ENCODE measurements at places on chromosomes 16 and 17.

DNA sequence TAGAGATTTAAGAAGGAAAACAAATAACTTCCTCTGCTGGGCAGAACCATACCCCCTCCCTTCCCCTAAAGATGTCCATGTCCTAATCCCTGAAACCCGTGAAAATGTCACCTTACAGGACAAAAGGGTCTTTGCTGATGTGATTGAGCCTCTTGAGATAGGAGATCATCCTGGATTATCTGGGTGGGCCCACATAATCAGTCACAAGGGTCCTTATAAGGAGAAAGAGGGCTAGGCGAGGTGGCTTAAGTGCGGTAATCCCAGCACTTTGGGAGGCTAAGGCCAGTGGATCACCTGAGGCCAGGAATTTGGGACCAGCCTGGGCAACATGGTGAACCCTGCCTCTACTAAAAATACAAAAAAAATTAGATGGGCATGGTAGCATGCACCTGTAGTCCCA is 12.0 kb upstream of the SLC39A11 start:
- DNase-seq = no peak

DNA sequence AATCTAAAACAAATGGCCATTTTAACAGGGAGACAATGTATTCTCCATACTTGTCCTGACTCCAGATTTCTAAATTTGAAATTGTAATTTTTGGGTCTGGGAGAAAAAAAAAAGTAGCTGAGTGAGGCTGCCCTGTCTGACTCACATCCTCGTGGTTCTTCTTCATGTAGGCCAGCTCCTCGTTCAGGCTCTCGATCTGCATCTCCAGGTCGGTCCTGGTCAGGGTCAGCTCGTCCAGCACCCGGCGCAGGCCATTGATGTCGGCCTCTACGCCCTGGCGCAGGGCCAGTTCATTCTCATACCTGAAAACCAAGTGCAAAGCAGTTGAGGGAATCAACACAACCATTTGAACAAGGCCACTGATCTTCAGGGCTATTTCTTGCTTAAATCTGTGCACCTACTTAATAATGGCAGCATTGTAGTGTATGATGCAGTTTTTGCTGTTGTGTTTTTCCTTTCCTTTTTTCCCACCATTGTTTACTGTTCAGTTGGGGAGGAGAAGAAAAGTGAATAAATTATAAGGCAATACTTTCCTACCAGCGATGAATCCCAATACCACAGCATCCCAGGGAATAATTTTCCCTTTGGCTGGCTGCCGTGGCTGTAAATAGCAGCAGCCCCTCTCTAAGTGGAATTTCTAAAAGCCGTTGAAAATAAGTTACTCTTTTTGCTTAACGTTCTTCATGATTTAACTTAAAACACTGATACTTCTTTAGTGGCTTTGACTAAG is 2.2 kb downstream of the KRT12 start:
- DNase-seq = no peak

GRCh38 chr16:17776888-17777287 is 306.1 kb upstream of the XYLT1 start:
- DNase-seq = no peak

DNA sequence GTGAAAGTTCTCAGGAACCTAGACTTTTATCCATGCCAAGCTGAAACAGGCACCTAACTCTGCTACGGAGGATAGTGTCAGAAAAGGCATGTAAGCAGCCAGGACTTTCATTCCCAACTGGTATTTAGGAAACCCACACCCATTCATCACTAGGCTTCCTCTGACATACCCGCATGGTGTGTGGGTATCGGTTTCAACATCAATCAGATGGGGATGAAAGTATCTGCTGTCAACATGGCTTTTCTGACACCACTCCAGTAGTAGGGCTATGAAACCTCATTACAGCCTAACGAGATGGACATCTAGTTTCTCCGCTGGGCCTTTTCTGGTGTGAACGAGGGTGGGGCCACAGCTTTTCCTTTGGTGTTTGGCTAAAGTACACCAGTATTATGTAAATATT is 1178.3 kb downstream of the CDH11 start:
- DNase-seq = no peak

DNA sequence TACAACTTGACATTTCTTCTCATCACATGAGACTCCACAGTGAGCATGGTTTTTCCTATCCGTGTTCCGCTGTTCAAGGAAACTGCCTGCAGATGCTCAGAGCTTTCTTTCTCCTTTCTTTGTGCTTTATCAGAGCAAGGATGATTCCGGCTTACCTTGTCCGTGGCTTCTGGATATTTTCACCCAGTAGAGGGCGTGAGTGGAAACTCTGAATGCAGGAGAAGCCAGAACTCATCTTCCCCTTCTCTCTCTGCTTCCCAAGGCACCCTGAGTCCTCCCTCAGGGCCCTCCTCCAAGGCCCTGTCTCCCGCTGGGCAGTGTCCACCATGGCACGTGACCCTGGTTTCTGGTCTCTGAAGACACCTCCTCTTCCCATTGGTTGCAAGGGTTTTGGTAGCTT is 721.1 kb upstream of the RBFOX1 start:
- DNase-seq = no peak

DNA sequence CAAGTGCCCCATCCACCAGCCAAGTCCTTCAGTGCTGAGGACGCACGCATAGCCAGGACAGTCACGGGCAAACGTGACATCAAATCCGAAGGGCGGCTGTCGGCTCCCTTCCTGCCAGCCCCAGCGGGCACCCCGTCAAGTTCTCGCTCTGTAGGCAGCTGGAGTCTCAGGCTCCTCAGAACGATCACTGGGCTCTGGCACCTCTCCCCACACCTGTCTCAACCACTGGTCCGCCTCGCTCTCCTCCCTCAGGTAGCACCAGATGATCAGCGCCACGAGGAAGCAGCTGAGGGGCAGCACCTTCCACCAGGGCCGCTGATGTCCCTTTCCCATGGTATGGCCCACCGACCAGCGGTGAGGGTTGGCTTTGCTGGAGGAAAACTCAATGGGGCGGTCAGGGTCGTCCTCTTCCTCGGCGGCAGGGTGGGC is 422 bp downstream of the UQCC4 start:
- no peak for DNase-seq

GRCh38 chr16:71933913-71934695 is 38.8 kb downstream of the IST1 start:
- DNase-seq = no peak

- DNase-seq = no peak
These were observed 22.8 kb downstream of the ZNF423 start for GRCh38 chr16:49833085-49833484.

DNA sequence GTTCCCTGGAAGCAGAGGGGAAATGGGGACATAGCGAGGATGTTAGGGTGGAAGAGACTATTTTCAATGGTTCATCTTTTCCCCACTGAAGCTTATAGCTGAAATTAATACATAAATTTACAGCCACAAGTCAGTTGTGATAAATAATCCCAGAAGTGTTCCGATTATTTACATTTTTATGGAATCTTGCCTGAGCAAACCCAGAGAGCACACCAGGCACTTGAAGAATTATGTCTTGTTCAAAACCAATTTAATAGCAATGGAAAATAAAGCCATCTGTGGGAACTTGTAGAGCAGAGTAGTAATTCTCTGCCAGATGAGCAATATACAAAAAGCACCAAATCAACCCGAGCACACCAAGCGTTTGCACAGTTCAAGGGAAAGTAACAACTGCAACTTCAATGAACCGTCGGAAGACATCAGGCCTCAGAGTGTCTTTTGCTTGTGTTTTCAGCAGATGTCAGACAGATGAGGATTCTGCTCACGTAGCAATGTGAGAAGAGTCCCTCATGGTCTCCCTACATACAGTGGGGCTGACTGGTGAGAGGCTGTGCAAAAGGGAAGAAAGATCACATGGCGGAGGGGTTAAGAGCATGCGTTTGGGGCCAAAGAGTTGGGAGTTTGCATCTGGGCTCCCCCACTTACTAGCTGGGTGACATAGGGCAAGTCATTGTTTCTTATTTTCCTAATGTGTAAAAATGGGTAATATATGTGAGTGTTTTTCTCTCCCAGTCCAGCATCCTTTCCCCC is 148.7 kb upstream of the HS3ST2 start:
- DNase-seq = no peak

DNA sequence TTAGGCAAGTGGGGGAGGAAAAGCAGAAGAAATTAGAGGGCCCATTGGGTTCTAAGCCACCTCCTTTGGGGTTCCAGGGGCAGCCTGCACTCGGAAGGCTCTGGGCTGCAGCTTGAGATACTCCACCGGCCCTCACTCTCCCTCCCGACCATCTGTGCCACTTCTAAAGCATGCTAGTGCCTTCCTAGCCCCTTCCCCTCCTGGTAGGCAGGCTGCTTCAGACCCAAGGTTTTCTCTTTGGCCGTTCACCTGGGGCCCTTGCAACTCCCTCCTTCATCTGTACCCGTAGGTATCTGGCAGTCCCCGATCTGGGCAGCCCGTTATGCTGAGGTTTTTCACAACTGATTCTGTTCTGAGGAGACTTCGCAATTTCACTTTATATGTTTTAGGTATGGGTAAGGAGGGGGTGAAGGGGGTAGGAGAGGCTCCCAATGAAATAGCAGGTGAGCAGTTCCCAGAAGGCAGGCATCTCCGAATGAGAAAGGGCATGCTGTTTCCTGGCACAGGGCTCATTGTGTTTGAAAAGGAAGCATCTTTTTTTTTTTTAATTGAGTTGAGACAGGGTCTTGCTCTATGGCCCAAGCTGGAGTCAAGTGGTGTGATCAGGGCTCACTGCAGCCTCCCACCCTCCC is 98.7 kb downstream of the RAB11FIP4 start:
- DNase-seq = no peak

DNA sequence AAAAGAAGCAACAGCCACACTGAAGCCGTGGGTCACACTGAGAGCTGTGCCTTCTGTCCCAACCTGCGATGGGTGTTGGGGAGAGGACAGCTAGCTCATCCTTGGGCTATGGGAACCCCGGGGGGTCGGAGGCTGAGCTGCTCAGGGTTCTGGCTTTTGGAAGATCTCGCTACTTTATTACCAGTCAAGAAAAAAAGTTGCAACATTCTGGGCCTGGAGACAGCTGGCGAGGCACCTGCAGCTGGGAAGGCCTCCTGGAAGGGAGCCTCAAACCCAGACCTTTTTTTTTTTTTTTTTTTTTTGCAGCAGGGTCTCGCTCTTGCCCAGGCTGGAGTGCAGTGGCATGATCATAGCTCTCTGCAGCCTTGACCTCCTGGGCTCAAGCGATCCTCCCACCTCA is 24.9 kb downstream of the TPSD1 start:
- DNase-seq = no peak

- DNase-seq = no peak
These were observed 175.3 kb upstream of the MPHOSPH6 start for GRCh38 chr16:82345318-82345717.

DNA sequence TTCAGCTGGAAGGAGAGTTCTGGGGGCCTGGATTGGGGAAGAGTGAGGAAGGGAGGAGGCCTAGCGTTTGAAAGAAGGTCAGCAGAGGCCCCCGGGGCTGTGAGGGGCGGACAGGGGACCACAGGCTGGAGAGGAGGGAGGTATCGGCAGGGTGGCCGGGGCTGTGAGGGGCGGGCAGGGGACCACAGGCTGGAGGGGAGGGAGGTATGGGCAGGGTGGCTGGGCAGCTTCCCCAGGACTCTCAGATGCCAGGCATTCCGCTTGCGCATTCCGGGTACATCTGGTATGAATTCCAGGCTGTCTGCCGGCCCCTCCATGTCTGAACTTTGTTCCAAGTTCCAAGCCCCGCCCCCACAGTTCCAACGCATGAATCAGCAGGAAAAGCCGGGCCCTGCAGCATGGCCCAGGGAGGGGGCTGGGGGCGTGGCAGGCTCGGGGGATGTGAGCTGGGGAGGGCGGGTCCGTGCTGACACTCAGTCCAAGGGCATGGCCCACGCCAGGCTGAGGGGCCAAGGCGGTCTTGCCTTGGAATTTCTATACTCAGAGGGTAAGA is 4.3 kb upstream of the TLCD2 start:
- DNase-seq = peak; percentile 10

DNA sequence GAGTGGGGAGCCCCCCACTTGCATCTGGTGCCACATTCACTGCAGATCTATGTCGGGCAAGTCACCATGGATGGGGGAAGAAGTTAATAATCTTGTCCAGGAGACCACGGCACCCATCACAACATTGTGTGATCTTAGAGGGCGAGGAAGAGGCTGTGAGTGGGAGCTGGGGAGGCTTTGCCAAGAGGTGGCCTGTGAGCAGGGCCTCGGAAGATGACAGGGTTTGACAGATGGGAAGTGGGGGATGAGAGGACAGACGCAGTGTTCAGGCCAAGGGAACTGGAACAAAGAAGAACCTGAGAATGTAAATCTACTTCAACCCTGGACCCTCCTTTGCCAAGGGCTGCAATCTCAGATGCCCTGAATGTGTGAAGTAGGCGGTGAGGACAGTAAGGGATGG is 12.4 kb downstream of the ACE start:
- DNase-seq = no peak

GRCh38 chr16:64416216-64417005 is 705.5 kb downstream of the CDH11 start:
- DNase-seq = no peak

GRCh38 chr16:53053967-53054669 is 673 bp upstream of the CHD9 start:
- no peak for DNase-seq

DNA sequence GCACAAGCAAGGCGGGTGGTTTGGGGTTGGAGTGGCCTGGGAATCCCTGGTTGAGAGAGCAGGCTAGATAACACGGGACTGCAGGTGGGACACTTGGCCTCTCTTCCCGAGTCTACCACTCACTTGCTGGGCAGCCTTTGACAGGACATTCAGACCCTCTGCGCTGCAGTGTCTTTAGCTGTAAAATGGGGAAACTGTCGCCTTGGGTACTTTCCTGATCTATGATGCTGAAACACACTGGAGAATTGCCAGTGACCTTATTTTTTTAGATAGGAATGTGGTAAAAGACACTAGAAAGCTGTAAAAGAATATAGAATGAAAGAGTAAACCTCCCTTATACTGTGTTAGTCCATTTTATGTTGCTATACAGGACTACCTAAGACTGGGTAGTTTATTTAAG is 30.5 kb downstream of the KSR1 start:
- DNase-seq = no peak

DNA sequence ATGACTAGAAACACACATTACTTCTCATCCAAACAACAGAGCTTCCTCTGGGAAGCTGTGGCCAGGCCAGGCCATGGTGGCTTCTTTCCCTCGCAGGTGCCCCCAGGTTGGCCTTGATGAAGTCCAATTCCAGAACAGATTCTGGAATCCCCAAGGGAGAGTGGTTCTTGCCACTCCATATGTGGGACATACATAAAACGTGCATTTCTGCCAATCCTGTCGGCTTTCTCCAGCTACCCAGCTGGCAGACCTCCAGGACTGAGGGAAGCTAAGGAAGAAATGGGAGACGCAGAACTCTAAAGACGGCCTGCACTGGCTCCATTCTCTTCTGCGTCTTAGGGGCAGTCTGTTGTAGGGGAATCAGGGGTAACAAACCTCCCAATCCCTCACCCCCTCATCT is 219.2 kb upstream of the CDH5 start:
- DNase-seq = no peak

DNA sequence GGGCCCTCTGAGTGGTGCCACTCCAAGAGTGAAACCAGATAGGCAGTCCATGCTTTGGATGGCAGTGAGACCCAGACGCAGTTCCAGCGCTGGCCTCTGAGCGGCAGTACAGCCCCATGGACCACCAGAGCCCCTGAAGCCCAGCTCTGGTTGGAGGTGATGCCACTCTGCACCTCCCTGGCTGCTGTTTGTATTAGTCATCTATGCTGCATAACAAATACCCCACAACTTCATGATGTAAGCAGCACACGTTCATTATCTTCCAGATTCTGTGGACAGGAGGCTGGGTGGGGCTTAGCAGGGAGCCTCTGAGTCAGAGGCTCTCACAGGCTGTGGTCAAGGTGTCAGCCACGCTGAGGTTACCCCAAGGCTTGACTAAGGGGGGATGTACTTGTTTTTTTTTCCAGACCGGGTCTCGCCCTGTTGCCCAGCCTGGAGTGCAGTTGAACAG is 5.1 kb upstream of the NME4 start:
- peak; percentile 20 for DNase-seq

All from NCI-H748 treated with DMSO at 0.1 percent for 48 hours (cell line).